ENCODE measurements at places on chromosomes 5 and 9. TPM values are rescaled to one million over a fixed set of nuclear protein-coding genes. Genes with fewer than 3 reads are reported as not detected.

- no peak overlapping the region for H3K4me3 ChIP-seq
- no peaks in the 10 kb centered on the region for H3K4me1 ChIP-seq
- H3K27ac ChIP-seq = no peak overlapping the region
- H3K36me3 ChIP-seq = no peaks in the 10 kb centered on the region
These were observed 18.2 kb upstream of the CEP120 start for GRCh38 chr5:123441408-123441807.

Gene ADAMTS19
- 0.28 TPM for total RNA-seq

DNA sequence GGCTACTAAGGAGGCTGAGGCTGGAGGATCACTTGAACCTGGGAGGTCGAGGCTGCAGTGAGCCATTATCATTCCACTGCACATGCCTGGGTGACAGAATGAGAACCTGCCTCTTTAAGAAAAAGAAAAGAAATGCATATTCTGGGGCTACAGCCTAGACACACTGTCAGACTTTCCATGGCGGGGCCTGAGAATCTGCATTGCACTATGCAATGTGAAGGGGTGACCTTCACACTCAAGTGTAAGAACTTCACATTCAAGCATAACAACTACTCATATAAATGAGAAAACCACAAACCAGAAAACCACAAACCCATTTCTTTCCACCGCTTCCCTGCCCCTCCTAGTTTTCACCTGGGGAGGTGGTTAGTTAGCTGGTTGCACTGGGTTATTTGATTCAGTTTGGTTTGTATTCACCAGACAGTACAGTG is 18.0 kb upstream of the FBP2 start:
- DNase-seq = no peak
- H3K27ac ChIP-seq = no peak overlapping the region
- no peaks in the 10 kb centered on the region for H3K36me3 ChIP-seq
- peaks cover 32% of the 10 kb centered on the region for H3K27me3 ChIP-seq

DNA sequence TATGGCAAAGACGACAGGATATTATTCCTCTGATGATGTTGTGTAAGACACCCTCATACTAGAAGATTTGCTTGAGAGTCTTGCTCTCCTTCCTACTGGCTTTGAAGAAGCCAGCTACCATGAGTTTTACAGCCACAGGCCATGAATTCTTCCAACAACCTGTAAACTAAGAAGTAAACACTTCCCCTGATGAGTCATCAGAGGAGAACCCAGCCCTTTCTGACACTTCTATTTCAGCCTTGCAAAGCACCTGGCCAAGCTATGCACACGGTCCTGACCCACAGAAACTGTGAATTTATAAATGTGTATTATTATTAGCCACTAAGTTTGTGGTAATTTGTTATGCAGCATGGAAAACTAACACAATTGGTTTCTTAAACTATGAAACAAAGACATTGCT is 288.8 kb upstream of the ADAMTSL1 start:
- no peak for DNase-seq
- H3K27ac ChIP-seq = no peak overlapping the region
- H3K27me3 ChIP-seq = no peaks in the 10 kb centered on the region
- no peaks in the 10 kb centered on the region for H3K4me1 ChIP-seq
- no peak overlapping the region for H3K4me3 ChIP-seq

Gene ARHGEF39
- 2.5 TPM for total RNA-seq

- no peak overlapping the region for H3K4me3 ChIP-seq
- H3K27ac ChIP-seq = no peak overlapping the region
- H3K4me1 ChIP-seq = no peaks in the 10 kb centered on the region
- no peaks in the 10 kb centered on the region for H3K27me3 ChIP-seq
These were observed 371.4 kb downstream of the TMEM232 start for GRCh38 chr5:110354915-110355644.

Gene IFNA13
- total RNA-seq = not detected

DNA sequence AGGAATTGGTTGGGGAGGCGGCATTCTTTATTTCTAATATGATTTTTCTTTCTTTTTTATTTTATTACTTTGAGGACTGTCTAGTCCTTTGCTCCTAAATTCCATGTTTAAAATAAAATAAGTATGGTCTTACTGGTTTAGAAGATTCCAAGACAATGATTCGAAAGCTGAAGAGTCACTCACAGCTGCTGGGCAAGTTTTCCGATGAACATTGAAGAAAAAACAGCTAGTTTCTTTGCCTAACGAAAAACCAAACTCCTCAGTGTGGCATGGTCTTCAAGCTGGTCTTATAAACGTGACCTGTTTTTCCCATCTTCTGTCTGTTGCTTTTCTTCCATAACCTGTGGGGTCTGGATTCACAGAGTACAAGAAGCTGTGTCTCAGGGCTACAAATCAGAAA is 25.1 kb downstream of the ZNF474 start:
- H3K27me3 ChIP-seq = no peaks in the 10 kb centered on the region
- peak; percentile 80 for DNase-seq
- no peak overlapping the region for H3K4me3 ChIP-seq
- H3K4me1 ChIP-seq = peaks cover 34% of the 10 kb centered on the region

DNA sequence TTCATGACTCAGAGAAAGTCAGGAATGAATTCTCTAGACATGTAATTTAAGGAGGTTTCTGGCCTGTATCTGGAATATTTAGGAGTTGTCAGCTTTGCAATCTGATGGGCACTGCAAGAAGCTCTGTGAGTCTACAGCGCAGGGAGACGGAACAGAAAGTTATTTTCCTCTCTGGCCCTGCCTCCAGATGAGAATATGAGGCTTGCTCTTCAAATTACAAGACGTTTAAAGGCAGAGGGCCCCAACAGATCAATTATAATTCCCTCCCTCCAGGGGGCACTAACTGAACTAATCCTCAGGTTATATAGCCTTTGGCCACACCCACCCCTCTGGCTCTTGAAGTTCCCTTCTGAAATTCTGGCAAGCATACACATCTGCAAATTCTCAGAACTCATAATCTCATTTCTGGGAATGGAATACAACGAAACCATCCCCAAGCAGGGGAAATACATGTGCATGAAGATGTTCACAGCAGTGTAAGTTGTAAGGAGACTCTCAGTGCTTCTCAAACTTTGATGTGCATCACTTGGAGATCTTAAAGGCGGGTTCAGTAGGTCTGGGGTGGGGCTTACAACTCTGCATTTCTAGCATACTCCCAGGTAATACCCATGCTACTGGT is 307.6 kb downstream of the CWC27 start:
- H3K4me3 ChIP-seq = no peak overlapping the region
- no peaks in the 10 kb centered on the region for H3K36me3 ChIP-seq
- no peaks in the 10 kb centered on the region for H3K27me3 ChIP-seq
- H3K4me1 ChIP-seq = peaks cover 3% of the 10 kb centered on the region

Gene CCL21
- total RNA-seq = not detected

DNA sequence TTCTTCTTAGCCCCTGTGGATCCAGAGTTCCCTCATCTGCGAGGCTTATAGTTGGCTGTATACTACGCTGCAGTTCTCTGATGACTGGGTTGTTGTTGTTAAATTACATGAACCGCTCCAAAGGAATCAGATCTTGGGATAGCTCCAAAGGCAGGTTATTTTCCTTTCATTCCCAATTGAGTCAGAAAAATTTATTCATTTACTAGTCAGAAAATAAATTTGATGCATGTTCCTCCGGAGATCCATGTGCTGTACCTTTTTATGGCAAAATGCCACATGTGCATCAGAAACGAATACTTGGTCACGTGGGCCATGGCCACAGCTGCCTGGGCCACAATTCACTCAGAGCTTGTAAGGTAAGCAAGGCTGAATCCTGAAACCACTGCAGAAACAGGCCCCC is 304.0 kb downstream of the NR2F1-AS1 start:
- H3K27me3 ChIP-seq = no peaks in the 10 kb centered on the region
- no peaks in the 10 kb centered on the region for H3K36me3 ChIP-seq
- H3K4me1 ChIP-seq = peaks cover 6% of the 10 kb centered on the region

Gene PKN3
- 1.6 TPM for total RNA-seq

Gene LRRC26
- not detected for total RNA-seq

DNA sequence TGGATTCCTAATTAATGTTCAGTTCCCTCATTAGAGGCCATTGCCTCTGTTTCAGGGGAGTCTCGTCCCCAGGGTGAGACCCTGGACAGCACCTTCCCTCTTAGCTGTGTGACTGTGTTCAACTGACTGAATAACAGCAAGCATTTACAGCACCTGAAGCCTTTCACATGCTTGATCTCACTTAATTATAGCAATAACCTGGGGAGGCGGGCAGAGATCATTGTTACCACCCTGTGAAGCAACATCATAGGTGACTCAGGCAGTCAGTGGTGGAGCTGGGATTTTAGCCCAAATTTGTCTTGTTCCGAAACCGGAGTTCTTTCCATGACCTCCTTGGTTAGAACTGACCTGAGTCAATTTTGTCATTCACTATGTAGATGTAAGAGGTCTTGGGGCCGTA is 105.2 kb upstream of the RAD23B start:
- no peaks in the 10 kb centered on the region for H3K27me3 ChIP-seq
- H3K27ac ChIP-seq = no peak overlapping the region
- DNase-seq = no peak

Gene SPINK7
- not detected for total RNA-seq

DNA sequence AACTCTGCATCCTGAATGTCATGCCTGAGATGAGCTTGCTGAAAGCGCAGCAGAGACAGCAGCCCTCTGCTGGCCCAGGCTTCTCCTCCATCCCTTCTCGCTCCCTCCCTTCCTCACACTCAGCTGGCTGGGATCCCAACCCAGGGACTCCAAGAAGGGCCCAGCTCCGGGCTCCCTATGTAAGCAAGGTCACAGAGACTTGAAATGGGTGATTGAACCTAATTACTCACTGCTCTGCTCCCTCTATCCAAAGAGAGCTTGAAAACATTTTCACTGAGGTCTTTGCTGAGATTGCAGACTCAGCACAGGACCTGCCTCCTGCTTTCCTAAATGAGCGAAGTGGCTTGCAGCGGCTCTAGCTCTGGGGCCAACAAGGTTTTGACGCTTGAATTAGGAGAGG is 42.8 kb downstream of the RAPGEF1 start:
- no peak overlapping the region for H3K27ac ChIP-seq
- DNase-seq = peak; percentile 61
- no peak overlapping the region for H3K4me3 ChIP-seq
- H3K4me1 ChIP-seq = peaks cover 20% of the 10 kb centered on the region
- H3K27me3 ChIP-seq = no peaks in the 10 kb centered on the region
- H3K36me3 ChIP-seq = no peaks in the 10 kb centered on the region

DNA sequence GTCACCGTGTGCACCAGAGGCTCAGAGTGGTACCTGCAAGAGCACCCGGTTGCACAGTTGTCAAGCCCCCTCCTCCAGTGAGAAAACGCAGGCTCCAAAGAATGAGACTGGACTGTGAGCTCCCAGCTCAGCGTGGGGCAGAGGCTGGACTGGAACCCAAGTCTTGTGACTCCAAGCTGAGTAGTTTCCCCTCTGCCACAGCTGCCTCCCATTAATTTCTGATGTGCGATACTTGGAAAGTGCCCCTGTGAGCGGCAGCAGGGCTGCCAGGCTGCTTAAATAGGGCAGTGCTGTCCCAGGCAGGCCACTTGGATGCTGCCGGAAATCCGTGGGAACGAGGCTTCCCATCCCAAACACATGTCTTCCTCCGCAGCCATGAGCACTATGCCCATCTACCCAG is 62.2 kb upstream of the ANGPTL2 start:
- no peaks in the 10 kb centered on the region for H3K27me3 ChIP-seq
- DNase-seq = no peak
- no peak overlapping the region for H3K4me3 ChIP-seq
- H3K36me3 ChIP-seq = no peaks in the 10 kb centered on the region

GRCh38 chr5:176413709-176414191 is 2.6 kb downstream of the CLTB start:
- H3K4me1 ChIP-seq = peaks cover 11% of the 10 kb centered on the region
- H3K36me3 ChIP-seq = peaks cover 6% of the 10 kb centered on the region
- H3K27ac ChIP-seq = no peak overlapping the region
- no peaks in the 10 kb centered on the region for H3K27me3 ChIP-seq
- H3K4me3 ChIP-seq = no peak overlapping the region
- no peak for DNase-seq

- peaks cover 13% of the 10 kb centered on the region for H3K4me1 ChIP-seq
- peak overlapping the region; percentile 21 for H3K27ac ChIP-seq
- peaks cover 9% of the 10 kb centered on the region for H3K27me3 ChIP-seq
- H3K36me3 ChIP-seq = no peaks in the 10 kb centered on the region
- peak; percentile 91 for DNase-seq
- H3K4me3 ChIP-seq = no peak overlapping the region
These were observed 22.9 kb upstream of the ASS1 start for GRCh38 chr9:130421802-130422276.

Gene SHOC1
- not detected for total RNA-seq

- H3K4me3 ChIP-seq = no peak overlapping the region
- peaks cover 6% of the 10 kb centered on the region for H3K4me1 ChIP-seq
- H3K27me3 ChIP-seq = no peaks in the 10 kb centered on the region
- H3K36me3 ChIP-seq = no peaks in the 10 kb centered on the region
- DNase-seq = peak; percentile 47
These were observed 12.5 kb downstream of the PHF2 start for GRCh38 chr9:93588641-93589609.

DNA sequence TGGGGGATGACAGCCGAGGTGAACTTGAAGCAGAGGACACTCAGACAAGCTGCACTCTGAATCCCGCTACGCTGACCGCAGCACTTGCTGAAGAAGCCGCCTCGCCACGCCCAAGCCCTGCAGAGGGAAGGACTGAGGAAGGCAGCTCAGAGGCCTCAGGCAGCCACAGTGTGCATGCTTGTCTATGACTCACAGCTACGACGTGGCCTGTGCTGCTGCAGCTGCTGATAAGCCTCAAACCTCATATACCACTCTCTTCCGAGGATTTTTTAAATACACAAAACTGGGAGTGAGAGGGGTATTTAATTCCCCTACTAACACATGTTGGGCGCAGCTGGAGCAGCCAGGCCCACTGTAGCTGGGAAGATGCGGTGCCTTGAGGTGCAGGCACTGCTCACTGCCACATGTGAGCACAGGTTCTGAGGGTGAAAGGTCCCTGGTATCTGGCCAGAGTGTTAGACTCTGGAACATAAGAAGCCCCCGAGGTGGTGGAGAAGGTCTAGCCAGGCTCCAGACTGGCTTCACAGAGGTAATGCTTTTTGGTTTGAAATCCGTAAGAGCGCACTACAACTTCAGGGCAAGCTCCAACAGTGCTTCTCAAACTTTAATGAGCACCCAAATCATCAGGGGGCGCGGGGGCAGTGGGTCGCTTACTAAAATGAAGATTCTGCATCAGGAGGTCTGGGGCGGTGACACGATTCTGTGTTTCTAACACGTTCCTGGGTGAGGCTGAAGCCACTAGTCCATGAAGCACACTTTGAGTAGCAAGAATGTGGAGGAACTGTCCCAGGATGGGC is 196.8 kb downstream of the AUH start:
- peaks cover 40% of the 10 kb centered on the region for H3K4me1 ChIP-seq
- no peaks in the 10 kb centered on the region for H3K36me3 ChIP-seq
- peak; percentile 100 for DNase-seq
- H3K4me3 ChIP-seq = no peak overlapping the region

Gene NDST1
- total RNA-seq = 30.3 TPM

DNA sequence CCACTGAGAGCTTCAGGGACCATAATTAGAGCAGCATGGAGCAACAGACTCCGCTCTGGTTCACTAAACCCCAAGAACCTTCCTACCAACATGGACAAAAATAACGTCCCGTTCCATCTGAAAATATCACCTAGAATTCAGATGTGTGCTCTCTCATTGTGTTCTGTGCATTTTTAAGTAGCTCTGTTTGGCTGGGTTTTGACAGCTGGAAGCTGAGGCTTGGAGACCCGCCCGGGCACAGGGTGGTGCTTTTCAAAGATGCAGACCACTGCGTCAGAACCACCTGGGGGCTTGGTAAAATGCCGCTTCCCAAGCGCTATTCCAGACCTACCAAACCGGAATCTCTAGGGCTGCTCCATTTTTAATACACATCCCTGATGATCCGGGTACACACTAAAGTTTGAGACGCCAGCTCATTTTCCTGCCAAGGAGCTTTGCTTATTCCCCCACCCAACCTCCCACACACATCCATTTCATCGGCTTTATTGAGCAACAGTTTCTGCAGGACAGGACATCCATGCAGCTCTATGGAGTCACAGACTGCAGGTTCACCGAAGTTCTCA is 104.8 kb downstream of the GABBR2 start:
- no peaks in the 10 kb centered on the region for H3K36me3 ChIP-seq
- H3K4me3 ChIP-seq = no peak overlapping the region
- H3K27ac ChIP-seq = peak overlapping the region; percentile 5
- DNase-seq = peak; percentile 63
- no peaks in the 10 kb centered on the region for H3K27me3 ChIP-seq

Measured in IMR-90 (cell line).